ENCODE measurements at places on chromosomes 2 and 18. TPM values are rescaled to one million over a fixed set of nuclear protein-coding genes. Genes with fewer than 3 reads are reported as not detected.

PLGLB1 gene
- 0.85 TPM for total RNA-seq

KLF7 gene
- 29.9 TPM for total RNA-seq

FIGN gene
- 9.8 TPM for total RNA-seq

DRC1 gene
- total RNA-seq, result not detected

PDIA6 gene
- total RNA-seq, result 94.4 TPM

PARD6G gene
- 2.8 TPM for total RNA-seq

PREPL gene
- 98.5 TPM for total RNA-seq

TMEM185B gene
- 31.8 TPM for total RNA-seq

ARHGEF33 gene
- 0.24 TPM for total RNA-seq

PRR30 gene
- total RNA-seq, result not detected

LHCGR gene
- total RNA-seq, result not detected

VWA3B gene
- total RNA-seq, result not detected

LAMA1 gene
- 1.1 TPM for total RNA-seq

ADAM23 gene
- 34.6 TPM for total RNA-seq

ALPG gene
- total RNA-seq, result not detected

PLCD4 gene
- 0.51 TPM for total RNA-seq
